Kidney (tissue), 22 donors: ENCODE measurements at places on chromosomes 4 and X. TPM values are rescaled to one million over a fixed set of nuclear protein-coding genes. Genes with fewer than 3 reads are reported as not detected.

Gene FGF5
- total RNA-seq = 0.13 TPM

Gene NXF2
- not detected for total RNA-seq

Gene MAGEH1
- 23.7 TPM for total RNA-seq

Gene FAM184B
- total RNA-seq = 0.09 TPM

Gene TRIM61
- total RNA-seq = 0.54 TPM

Gene ARX
- total RNA-seq = 0.31 TPM

Gene H2BW2
- total RNA-seq = not detected

Gene TKTL2
- not detected for total RNA-seq

Gene TIGD2
- 9.1 TPM for total RNA-seq

- no peak for DNase-seq
- no peaks in the 10 kb centered on the region for H3K36me3 ChIP-seq
- no peaks in the 10 kb centered on the region for H3K27me3 ChIP-seq
- no peaks in the 10 kb centered on the region for H3K4me1 ChIP-seq
- H3K27ac ChIP-seq = no peak overlapping the region
These were observed 110.9 kb downstream of the FHIP1A start for GRCh38 chr4:151519728-151520415.

- no peaks in the 10 kb centered on the region for H3K36me3 ChIP-seq
- H3K4me1 ChIP-seq = no peaks in the 10 kb centered on the region
- no peaks in the 10 kb centered on the region for H3K27me3 ChIP-seq
- DNase-seq = no peak
- H3K4me3 ChIP-seq = no peak overlapping the region
These were observed 17.8 kb upstream of the MCF2 start for GRCh38 chrX:139725720-139726119.

GRCh38 chrX:38126179-38126578 is 94.5 kb downstream of the SRPX start:
- no peak overlapping the region for H3K4me3 ChIP-seq
- no peaks in the 10 kb centered on the region for H3K36me3 ChIP-seq
- no peak overlapping the region for H3K27ac ChIP-seq
- H3K27me3 ChIP-seq = peaks cover 2% of the 10 kb centered on the region
- no peaks in the 10 kb centered on the region for H3K4me1 ChIP-seq
- no peak for DNase-seq

- no peaks in the 10 kb centered on the region for H3K4me1 ChIP-seq
- no peak for DNase-seq
- H3K27me3 ChIP-seq = no peaks in the 10 kb centered on the region
- no peak overlapping the region for H3K4me3 ChIP-seq
- no peak overlapping the region for H3K27ac ChIP-seq
These were observed 26.0 kb downstream of the LRIT3 start for GRCh38 chr4:109873791-109874514.

DNA sequence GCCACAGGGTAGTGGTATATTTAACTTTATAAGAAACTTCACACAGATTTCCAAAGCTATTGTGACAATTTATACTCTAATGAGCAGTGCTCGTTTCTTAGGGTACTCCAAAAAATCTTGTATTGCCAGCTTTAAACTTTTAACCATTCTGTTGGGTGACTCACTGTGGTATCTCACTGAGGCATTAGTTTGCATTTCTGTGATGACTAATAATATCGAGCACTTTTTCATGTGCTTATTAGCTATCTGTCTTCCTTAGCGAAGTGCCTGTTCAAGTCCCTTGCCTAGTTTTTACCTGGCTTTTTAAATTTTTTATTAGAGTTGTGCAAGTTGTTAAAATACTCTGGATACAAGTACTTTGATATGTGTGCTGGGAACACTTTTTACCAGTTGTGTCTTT is 5.5 kb downstream of the PNMA3 start:
- no peaks in the 10 kb centered on the region for H3K36me3 ChIP-seq
- no peak overlapping the region for H3K4me3 ChIP-seq
- no peaks in the 10 kb centered on the region for H3K4me1 ChIP-seq
- no peak for DNase-seq
- H3K27me3 ChIP-seq = no peaks in the 10 kb centered on the region
- no peak overlapping the region for H3K27ac ChIP-seq

- H3K4me1 ChIP-seq = no peaks in the 10 kb centered on the region
- no peaks in the 10 kb centered on the region for H3K36me3 ChIP-seq
- no peak overlapping the region for H3K4me3 ChIP-seq
- no peak for DNase-seq
- H3K27ac ChIP-seq = no peak overlapping the region
These were observed 139.3 kb upstream of the VCX2 start for GRCh38 chrX:8310409-8310808.

- no peak for DNase-seq
- no peaks in the 10 kb centered on the region for H3K36me3 ChIP-seq
- no peak overlapping the region for H3K27ac ChIP-seq
- no peaks in the 10 kb centered on the region for H3K4me1 ChIP-seq
- H3K4me3 ChIP-seq = no peak overlapping the region
- no peaks in the 10 kb centered on the region for H3K27me3 ChIP-seq
These were observed 36.7 kb downstream of the IL13RA1 start for GRCh38 chrX:118764122-118764521.

GRCh38 chr4:94636004-94636403 is 121.8 kb upstream of the BMPR1B start:
- no peak overlapping the region for H3K4me3 ChIP-seq
- no peaks in the 10 kb centered on the region for H3K36me3 ChIP-seq
- H3K27me3 ChIP-seq = no peaks in the 10 kb centered on the region
- DNase-seq = no peak
- no peak overlapping the region for H3K27ac ChIP-seq
- no peaks in the 10 kb centered on the region for H3K4me1 ChIP-seq

GRCh38 chr4:99945718-99946355 is 581 bp downstream of the DNAJB14 start:
- no peaks in the 10 kb centered on the region for H3K4me1 ChIP-seq
- H3K36me3 ChIP-seq = no peaks in the 10 kb centered on the region
- peak overlapping the region; percentile 91 for H3K4me3 ChIP-seq
- no peak for DNase-seq
- H3K27ac ChIP-seq = peak overlapping the region; percentile 81

GRCh38 chrX:154058214-154058997 is 38.7 kb upstream of the IRAK1 start:
- no peak overlapping the region for H3K4me3 ChIP-seq
- H3K36me3 ChIP-seq = no peaks in the 10 kb centered on the region
- no peak for DNase-seq
- no peak overlapping the region for H3K27ac ChIP-seq

DNA sequence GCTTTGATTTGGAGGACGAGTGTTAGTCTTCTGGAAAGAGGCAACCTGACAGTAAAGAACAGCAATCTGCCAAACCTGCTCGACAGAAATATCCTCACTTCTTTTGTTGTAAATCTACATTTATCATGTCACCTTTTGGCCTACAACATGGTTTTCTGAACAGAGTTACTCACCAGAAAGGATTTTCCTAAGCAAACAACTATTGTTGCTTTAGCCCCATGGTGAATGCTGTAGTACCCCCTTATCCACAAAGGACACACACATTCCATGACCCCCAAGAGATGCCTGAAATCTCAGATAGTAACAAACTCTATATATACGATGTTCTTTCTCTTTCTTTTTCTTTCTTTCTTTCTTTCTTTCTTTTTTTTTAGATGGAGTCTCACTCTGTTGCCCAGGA is 42.7 kb downstream of the TMEM150C start:
- no peaks in the 10 kb centered on the region for H3K27me3 ChIP-seq
- H3K36me3 ChIP-seq = no peaks in the 10 kb centered on the region
- H3K27ac ChIP-seq = no peak overlapping the region
- H3K4me3 ChIP-seq = no peak overlapping the region
- H3K4me1 ChIP-seq = no peaks in the 10 kb centered on the region

GRCh38 chr4:140344101-140344500 is 29.3 kb upstream of the SCOC start:
- peaks cover 3% of the 10 kb centered on the region for H3K4me1 ChIP-seq
- peak overlapping the region; percentile 40 for H3K27ac ChIP-seq
- H3K4me3 ChIP-seq = peak overlapping the region; percentile 54
- H3K36me3 ChIP-seq = no peaks in the 10 kb centered on the region
- H3K27me3 ChIP-seq = no peaks in the 10 kb centered on the region

- peaks cover 21% of the 10 kb centered on the region for H3K36me3 ChIP-seq
- H3K4me1 ChIP-seq = no peaks in the 10 kb centered on the region
- DNase-seq = no peak
- no peak overlapping the region for H3K4me3 ChIP-seq
These were observed 134.2 kb downstream of the PTTG2 start for GRCh38 chr4:38094419-38094818.

DNA sequence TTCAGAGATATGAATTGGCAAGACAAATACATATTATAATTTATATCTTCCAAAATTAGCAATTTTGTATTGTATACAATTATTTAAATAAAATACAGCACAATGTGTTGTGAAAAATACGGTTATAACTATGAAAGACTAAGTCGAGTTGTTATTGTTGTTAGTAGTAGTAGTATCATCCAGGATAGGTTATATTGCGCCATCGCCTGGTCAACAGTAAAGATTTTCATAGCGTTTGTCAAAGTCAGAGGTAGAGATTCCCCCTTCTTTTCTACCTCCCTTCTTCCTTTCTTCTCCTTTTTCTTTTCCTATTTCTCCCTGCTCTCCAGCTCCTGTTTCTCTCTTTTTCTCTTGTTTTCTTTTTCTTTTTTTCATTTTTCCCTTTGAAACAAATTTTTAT is 499.1 kb upstream of the EPHA5 start:
- H3K4me1 ChIP-seq = no peaks in the 10 kb centered on the region
- no peaks in the 10 kb centered on the region for H3K27me3 ChIP-seq
- H3K36me3 ChIP-seq = no peaks in the 10 kb centered on the region
- no peak overlapping the region for H3K4me3 ChIP-seq
- DNase-seq = peak; percentile 5
- H3K27ac ChIP-seq = no peak overlapping the region

GRCh38 chr4:155975511-155975910 is 21.8 kb upstream of the CTSO start:
- no peaks in the 10 kb centered on the region for H3K27me3 ChIP-seq
- no peaks in the 10 kb centered on the region for H3K36me3 ChIP-seq
- H3K4me1 ChIP-seq = no peaks in the 10 kb centered on the region
- H3K4me3 ChIP-seq = no peak overlapping the region
- no peak for DNase-seq
